ENCODE measurements at places on chromosomes 4 and X.
A peak's percentile ranks its signal among the peaks of the same experiment; 100 is the strongest.

GRCh38 chrX:23799469-23800065 is 16.6 kb downstream of the SAT1 start:
- no peak for DNase-seq

DNA sequence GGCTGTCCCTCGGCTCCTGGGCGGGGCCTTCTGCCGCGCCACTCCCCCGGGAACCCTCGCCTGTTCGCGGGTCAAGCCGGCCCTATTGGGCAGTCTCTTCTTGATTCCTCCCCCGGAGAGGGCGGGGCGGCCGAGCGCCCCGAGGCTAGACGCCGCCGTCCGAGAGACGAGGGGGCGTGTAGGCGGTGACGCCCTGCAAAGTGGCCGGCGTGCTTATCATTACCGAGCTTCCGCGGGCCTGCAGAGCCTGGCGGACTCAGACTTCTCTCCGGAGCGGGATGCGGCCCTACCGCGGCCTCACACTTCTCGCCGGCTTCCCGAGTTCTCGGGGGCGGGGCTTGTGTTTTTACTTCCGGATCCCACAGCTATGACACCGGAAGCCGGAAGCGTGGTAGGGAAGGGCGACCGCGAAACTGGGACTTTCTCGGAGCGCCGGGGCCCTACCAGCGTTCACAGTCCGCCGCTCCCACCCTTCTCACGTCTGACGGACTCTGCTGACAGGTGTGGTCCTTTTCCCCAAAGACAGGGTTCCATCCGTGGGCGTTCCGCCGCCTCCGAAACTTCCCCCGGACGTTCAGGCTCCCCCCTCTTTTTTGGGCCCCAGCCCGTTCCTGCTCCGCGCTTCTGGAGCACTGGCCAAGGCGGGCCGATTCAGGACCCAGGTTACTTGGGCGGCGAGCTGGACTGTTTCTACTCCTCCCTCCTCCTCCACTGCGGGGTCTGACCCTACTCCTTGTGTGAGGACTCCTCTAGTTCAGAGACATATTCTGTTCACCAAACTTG is at the start of gene IKBKG:
Gene IKBKG, plus strand, starts transcription at position 376 of the 783 bp plus-strand sequence. CDS start 4,383 bp downstream, outside the sequence.
- peak; percentile 86 for DNase-seq

DNA sequence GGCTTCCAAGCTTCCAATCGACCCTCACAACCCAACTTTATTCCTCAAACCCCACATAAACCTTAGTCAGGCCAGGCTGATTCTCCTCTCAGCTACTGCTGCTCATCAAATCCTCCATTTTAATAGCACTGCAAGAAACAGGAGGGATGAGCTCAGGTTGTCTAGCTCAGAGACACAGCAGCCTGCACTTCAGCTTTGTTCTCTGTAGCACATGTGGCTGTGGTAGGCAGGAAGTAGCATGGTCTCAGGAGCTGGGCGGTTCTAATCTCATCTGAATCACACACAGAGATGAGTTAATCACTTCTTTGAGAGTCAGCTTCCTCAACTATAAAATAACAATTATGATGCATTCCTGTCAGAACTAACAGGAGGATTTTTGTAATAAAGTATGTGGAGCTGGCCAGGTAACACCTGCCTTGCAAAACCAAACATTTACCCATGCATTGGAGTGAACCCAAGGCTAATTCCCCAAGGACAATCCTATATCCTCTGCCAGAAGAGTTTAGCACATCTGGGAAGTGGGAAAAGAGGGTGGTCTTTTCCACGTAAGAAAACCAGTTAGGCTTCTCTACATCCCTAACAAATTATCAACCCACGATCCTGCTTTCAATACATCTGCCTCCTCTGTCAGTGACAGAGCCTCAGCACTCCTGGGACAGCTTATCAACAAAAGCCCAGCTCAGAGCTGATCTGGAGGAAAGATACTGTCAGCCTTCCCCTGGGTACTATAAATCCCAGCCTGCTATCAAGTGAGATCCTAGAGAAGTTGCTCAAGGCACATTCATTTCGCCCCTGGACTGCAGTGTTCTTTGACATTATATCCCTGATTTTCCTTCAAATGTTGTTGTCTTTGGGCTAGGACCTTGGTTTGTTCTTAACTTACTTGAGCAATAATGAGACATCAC is 32.8 kb downstream of the ELOVL6 start:
- no peak for DNase-seq

DNA sequence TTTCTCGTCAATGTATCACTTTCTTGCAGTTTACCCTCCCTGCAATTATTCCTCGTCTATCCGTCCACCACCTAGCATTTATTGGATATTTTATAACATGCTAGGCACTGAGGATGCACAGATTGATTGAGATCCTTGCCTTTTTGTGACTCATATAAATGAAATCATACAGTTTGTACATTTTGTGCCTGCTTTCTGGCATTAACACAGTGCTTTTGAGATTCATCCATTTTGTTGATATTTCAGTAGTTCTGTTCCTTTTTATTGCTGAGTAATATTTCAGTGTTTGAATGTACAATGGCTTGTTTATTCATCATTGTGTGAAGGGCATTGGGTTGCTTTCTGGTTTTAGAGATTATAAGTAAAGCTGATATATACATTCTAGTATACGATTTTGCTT is 841 bp downstream of the TBC1D19 start:
- no peak for DNase-seq

- no peak for DNase-seq
Observed at GRCh38 chrX:53449632-53450031, 15.5 kb upstream of the HSD17B10 start.

GRCh38 chr4:145501051-145501660 is 19.5 kb downstream of the SMAD1 start:
- DNase-seq: no peak

GRCh38 chr4:23855912-23856605 is 33.8 kb downstream of the PPARGC1A start:
- no peak for DNase-seq

DNA sequence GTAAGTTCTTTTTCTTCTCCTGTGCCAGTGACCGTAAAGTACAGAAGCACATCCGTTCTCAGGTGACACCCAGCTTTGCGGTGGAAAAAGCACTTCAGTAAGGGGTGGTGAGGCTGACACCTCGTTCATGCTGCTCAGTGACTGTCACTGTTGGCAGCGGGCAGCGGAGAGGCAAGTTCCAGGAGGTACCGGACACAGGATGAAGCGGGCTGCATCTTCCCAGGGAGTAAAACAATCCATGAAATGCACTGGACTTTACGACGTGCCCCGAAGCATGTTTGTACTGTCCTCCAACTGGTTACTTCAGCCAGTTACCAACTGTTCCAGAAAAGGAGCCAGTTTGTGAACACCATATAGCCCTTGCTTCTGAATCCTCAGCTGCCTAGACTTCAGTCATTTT is 110.7 kb downstream of the ZNF827 start:
- no peak for DNase-seq

GRCh38 chr4:8176547-8177399 is 18.2 kb upstream of the ABLIM2 start:
- DNase-seq: peak; percentile 33

- DNase-seq: no peak
Observed at GRCh38 chr4:51901363-51901762, 58.4 kb downstream of the DCUN1D4 start.

DNA sequence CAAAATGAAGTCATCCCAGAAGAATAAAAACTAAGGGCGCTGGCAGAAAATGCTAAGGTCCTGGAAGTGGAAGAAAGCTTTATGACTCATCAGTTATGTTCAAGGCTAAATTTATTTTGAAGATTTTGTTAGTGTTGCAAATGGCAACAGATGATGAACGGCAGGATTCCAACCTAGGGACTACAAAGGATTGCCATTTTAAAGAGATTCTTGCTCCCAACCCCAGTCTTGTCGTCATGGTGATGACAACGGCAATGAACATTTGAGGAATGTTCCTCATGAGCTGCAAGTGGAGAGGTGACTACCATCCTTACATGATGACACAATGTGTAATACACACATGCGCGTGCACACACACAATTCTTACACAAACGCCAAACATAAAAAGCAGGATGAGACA is 54.4 kb upstream of the FTHL17 start:
- DNase-seq: no peak

- peak; percentile 14 for DNase-seq
Observed at GRCh38 chrX:130916636-130917422, 13.8 kb upstream of the ENOX2 start.

GRCh38 chr4:128600996-128601871 is 208.3 kb upstream of the JADE1 start:
- DNase-seq: no peak

DNA sequence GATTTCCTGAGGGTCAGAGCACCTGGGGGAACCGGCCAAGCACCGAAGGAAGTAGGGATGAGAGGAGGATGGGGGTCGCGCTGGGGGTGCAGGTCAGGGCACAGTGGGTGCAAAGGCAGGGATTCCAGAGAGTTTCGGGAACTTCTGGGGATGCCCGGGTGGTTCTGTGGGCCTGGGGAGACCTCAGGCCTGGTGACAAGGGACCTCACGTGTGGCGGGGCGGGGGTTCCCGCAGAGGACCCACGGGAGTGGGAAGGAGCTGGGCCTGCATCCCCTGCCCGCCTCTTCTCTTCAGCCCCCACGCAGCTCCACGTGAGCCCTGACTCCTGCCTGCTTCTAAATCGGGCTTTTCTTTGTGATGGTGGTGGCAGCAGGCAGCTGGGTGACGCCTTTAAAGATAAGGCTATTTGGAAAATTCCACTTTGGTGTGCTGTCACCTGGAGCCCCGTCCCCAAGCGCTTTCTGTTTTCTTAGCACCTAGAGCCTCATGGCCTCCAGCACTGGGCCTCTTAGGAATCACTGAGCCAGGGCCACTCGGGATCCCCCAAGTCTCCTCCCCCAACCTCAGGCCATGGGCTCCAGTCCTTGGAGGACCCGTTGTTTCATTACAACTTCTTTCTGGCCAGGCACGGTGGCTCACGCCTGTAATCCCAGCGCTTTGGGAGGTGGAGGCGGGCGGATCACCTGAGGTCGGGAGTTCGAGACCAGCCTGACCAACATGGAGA is 7.1 kb upstream of the TBC1D14 start:
- no peak for DNase-seq

DNA sequence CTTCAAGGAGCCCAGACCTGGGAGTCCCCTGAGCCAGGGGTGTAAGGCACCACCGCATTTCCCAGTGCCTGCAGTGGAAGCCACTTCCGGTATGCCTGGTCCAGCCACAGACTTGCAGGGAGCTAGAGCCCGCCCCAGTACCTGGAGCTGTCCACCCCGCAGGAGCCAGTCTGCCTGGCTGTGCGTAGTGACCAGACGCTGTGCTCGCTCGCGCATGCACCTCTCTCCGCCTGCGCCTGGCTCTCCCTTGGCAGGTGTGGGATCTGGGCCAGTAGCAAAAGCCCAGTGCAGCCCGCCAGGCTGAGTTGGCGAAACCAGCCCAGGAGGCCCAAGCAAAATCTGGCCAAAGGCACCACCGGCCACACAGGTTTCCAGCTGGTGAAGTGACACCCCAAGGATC is 973.7 kb upstream of the AGA start:
- DNase-seq: no peak

GRCh38 chrX:153595859-153596857 is 2.8 kb downstream of the CCNQ start:
- no peak for DNase-seq

- DNase-seq: no peak
Observed at GRCh38 chr4:143397887-143398286, 61.2 kb downstream of the GAB1 start.

Measured in activated B cell treated with CpG ODN at 0.5 μM for 24 hours (primary cell).